Spleen (tissue), 13 donors: ENCODE measurements at places on chromosomes 5 and 9. TPM values are rescaled to one million over a fixed set of nuclear protein-coding genes. Genes with fewer than 3 reads are reported as not detected.

WDR38 gene
- total RNA-seq = not detected

UIMC1 gene
- total RNA-seq = 41.4 TPM

SV2C gene
- 0.32 TPM for total RNA-seq

BAAT gene
- total RNA-seq = 0.15 TPM

LPAR1 gene
- 63.8 TPM for total RNA-seq

NOXA1 gene
- total RNA-seq = 10.6 TPM

LECT2 gene
- not detected for total RNA-seq

IFNA13 gene
- 0.94 TPM for total RNA-seq

STC2 gene
- total RNA-seq = 16.7 TPM

PCDHA13 gene
- 0.22 TPM for total RNA-seq

KIF4B gene
- total RNA-seq = 0.06 TPM

ANKRD18A gene
- 0.27 TPM for total RNA-seq

CSF2 gene
- total RNA-seq = not detected

ARHGEF37 gene
- total RNA-seq = 1.3 TPM

IL13 gene
- not detected for total RNA-seq

SOX30 gene
- total RNA-seq = 0.09 TPM

ZNF189 gene
- total RNA-seq = 26.1 TPM

GDNF gene
- 0.69 TPM for total RNA-seq

ALDH1A1 gene
- total RNA-seq = 129 TPM

C5orf58 gene
- total RNA-seq = not detected

BTNL3 gene
- not detected for total RNA-seq

GRXCR2 gene
- total RNA-seq = not detected

SLC2A6 gene
- 15.4 TPM for total RNA-seq
